ENCODE measurements at places on chromosomes 5 and 9. TPM values are rescaled to one million over a fixed set of nuclear protein-coding genes. Genes with fewer than 3 reads are reported as not detected.

DNA sequence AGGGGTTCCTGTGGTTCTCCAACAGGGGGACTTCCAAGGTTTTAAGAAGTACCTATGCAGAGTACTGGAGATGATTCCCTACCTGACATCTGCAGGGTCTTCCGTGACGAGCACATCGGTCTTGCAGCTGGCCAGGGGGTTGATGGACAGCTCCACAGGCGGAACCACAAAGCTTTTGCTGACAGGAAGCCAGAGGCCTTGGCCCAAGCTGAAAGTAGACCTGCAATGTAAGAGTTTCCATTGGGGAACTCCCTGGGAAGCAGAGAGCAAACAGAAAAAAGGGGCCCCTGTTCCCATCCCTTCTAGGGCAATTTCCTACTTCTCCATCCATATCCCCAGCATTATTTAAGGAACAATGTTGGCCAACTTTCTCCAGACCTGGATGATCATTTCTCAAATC is 288.0 kb downstream of the TRIM32 start:
- no peak for DNase-seq

DNA sequence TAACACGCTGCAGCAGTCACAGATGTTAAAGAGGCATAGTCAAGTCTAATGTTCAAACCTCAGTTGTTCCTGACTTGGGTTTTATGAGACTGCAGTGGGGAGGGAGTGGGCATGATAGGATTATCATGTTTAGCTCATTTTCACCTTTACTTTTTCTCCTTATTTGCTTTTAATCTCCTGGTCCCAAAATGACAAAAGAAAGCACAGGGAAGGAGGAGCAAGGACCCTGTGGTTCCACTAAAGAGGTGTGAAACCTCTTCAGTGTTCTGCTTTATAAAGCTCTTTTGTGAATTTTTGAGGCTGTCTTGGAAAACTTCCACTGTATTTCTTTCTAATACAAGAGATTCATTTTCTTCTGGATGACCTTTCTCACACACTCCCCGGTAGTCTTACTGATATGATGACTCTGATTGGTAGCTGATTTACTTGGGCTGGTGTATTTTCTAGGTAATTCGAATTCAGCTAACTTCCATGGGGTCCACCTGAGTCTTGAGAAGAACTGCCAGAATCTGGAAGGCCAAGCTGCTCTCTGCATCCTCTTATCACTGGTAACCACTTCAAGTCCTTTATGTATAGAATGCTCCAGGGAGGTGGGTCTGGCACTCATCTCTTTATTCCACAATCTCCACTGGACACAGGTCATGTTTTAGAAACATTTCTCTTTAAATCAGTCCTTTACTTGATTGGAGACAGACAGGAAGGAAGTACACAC is 1364.4 kb upstream of the CDH9 start:
- no peak for DNase-seq

- no peak for DNase-seq
These were observed 23.0 kb downstream of the INIP start for GRCh38 chr9:112694706-112695555.

- DNase-seq: no peak
These were observed 269.9 kb downstream of the FANCC start for GRCh38 chr9:95047452-95048224.

The NR4A3 gene
- total RNA-seq: 0.12 TPM

GRCh38 chr9:134375430-134376385 is 49.5 kb downstream of the RXRA start:
- no peak for DNase-seq

GRCh38 chr5:156378159-156378558 is 51.2 kb downstream of the SGCD start:
- DNase-seq: no peak

GRCh38 chr5:69331528-69332445 is 814 bp downstream of the CCDC125 start:
- no peak for DNase-seq

GRCh38 chr5:152462021-152462721 is 57.1 kb upstream of the NMUR2 start:
- no peak for DNase-seq
